Stimulated activated CD8-positive, alpha-beta memory T cell treated with anti-CD3 and anti-CD28 coated beads, Interleukin-4, amount 100 ng/mL, for 4 hours (primary cell): ENCODE measurements at places on chromosomes 2 and 18.

- DNase-seq: no peak
These were observed 18.4 kb upstream of the RAMP1 start for GRCh38 chr2:237841051-237841450.

- no peak for DNase-seq
These were observed 317.5 kb downstream of the TMX3 start for GRCh38 chr18:68397241-68398035.

GRCh38 chr2:36952748-36953197 is 13.6 kb downstream of the STRN start:
- DNase-seq: no peak

GRCh38 chr2:180978903-180979748 is 1.3 kb upstream of the UBE2E3 start:
- no peak for DNase-seq

GRCh38 chr2:64846177-64846576 is 143.0 kb upstream of the SLC1A4 start:
- DNase-seq: no peak

DNA sequence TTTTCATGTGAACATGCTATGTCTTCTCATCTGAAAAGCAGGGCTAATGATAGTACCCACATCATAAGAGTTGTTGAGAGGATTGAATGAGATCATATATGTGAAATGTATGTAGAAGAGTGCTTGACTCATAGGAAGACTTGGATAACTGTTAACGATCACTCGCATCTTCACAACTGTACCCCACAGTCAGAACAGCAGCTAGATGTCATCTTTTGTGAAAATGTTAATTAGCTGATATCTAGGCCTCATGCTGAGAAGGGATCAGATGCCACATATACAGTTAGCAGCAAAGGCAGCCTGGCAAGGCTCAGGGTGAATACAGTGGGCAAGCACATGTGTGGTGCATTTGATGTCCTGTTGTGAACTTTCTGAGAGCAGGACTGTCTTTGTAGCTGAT is 24.2 kb downstream of the MAP3K20 start:
- DNase-seq: no peak

DNA sequence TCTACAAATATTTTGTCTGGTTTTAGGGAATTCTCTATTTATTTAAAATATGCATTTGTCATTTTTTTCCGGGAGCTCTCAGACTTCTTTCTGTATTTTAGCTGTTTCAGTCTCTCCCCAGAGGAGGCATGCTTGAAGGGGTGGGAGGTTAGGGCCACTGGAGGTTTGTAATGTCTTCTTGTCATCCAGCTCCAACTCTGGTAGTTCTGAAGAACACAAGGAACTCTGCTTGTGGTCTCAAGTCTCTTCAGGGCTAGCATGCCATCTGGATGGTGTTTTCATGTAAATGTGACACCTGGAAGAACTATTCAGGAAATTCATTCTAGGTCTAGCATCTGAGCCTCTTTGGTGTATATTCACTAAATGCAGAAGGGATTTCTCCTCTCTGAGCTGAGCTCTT is 518.4 kb upstream of the DCC start:
- no peak for DNase-seq

- no peak for DNase-seq
These were observed 56.1 kb upstream of the NAB1 start for GRCh38 chr2:190592831-190593230.

GRCh38 chr2:121236650-121237180 is 48.3 kb downstream of the TFCP2L1 start:
- no peak for DNase-seq

DNA sequence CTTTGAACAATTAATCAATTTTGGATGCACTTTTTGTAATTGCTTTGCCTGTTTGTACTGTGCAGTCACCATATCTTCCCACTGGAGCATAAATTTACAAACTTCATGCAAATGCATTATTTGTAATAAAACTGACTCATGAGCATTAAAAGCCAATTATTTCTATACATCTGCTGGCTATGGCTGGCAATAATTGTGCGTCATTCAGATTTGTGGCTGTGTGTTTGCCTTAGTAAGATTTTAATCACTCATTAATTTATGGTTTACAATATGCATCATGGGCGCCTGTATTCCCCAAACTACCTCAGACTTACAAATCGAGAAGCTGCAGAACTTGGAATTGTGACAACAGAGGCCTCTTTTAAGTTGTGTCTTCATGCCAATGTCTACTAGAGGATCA is 132.4 kb upstream of the TRIB2 start:
- no peak for DNase-seq

DNA sequence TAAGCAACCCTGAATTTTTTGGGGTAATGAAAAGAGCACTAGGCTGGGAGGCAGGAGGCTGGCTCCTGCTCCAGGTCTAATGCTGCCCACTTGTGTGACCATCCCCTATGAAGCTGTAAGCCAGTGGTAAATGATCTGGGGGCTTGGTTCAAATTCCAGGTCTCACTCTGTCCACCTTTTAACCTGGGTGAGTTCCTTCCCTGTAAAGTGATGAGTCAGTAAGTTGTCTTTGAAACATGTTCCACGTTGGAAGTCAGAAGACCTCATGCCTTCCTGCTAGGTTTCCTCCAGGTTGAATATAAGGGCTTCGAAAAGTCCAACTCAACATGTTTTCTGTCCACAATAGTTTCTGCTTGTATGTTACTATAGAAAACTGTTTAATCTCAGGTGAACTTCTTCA is 160.9 kb upstream of the MYT1L start:
- DNase-seq: no peak

DNA sequence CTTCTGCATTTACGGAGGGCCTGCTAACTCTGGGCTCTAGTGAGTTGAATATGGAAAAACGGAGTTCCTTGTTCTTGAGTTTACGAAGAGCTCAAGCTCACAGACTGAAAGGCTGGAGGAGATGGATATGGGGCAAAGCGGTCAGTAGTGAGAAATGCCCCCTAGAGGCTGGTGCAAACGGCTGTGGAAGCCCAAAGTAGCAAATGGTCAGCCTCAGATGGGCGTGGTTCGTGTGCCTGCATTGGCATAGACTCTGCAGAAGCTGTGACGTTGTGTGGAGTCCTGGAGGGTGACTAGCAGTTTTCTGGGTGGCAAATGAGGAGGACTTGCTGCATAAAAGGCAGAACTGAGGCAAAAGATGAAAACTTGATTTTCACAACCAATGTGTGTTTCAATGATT is 93.6 kb upstream of the TWIST2 start:
- no peak for DNase-seq

DNA sequence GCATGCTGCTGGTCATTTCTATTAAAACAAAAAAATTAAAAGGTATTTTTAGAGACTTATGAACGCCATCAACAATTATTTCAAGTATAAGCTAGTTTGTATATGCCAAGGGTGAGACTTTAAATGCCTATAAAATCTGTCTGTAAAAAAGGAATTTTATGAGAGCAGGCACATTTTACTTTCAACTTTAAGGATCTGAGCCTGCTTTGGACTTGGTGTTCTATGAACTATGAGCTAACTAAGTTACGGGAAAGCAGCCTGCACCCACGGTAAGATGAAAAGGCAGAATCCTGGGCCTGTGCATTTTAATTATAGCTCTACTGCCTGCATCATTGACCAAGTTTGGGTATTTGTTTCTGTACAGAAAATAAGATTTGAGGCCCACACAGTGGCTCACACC is 95.4 kb downstream of the PLEKHM3 start:
- no peak for DNase-seq

- no peak for DNase-seq
These were observed 179.0 kb downstream of the LPIN1 start for GRCh38 chr2:11925295-11926066.

DNA sequence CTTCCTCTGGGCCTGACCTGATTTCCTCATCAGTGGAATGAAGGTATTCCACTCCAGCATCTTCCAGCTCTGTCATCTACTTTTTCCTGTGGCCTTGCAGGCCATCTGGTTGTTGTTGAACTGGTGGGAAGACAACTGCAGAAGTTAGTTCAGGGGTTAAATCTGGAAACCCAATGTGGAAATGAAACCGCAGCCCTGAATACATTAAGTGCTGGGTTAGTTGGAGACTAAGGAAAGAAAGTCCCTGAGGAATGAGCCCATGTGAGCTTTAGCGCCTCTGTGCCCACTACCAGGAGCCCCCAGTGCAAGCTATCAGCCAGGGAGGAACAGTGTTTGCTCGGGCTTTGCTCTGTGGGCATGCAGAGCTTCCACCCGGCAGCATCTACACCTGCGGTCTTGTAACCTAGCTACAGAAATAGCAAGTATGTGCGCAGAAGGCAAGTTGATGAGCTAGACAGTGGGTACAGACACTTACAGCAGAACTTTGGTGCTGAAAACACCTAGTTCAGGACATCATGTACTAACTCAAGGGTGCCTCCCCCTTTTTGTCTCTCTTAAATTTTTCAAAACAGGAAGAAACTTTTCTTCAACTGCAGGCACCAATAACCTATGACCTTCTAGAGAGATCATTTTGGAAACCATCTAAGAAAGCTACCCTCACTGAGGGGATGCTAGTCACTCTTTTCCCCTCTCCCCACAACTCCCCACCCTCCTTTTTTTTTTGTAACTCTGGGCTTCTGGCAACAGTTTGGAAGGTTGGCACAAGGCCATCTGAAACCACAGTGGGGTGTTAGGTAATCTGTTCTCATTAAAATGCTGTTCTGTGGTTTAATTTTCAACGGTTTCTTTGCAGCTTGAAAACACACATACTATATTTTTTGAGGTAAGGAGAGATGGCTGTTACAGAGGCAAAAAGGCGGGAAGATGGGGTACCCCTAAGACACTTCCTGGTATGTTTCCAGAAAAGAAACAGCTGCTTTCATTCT is 18.3 kb upstream of the CXCR4 start:
- DNase-seq: no peak
